Fibroblast of lung (primary cell): ENCODE measurements at places on chromosomes 3 and 15. TPM values are rescaled to one million over a fixed set of nuclear protein-coding genes. Genes with fewer than 3 reads are reported as not detected.
A peak's percentile ranks its signal among the peaks of the same experiment; 100 is the strongest.

The ADCY5 gene
- 0.50 and 0.51 TPM in 2 replicates for total RNA-seq

The VEPH1 gene
- 21.1 and 34.7 TPM in 2 replicates for total RNA-seq

DNA sequence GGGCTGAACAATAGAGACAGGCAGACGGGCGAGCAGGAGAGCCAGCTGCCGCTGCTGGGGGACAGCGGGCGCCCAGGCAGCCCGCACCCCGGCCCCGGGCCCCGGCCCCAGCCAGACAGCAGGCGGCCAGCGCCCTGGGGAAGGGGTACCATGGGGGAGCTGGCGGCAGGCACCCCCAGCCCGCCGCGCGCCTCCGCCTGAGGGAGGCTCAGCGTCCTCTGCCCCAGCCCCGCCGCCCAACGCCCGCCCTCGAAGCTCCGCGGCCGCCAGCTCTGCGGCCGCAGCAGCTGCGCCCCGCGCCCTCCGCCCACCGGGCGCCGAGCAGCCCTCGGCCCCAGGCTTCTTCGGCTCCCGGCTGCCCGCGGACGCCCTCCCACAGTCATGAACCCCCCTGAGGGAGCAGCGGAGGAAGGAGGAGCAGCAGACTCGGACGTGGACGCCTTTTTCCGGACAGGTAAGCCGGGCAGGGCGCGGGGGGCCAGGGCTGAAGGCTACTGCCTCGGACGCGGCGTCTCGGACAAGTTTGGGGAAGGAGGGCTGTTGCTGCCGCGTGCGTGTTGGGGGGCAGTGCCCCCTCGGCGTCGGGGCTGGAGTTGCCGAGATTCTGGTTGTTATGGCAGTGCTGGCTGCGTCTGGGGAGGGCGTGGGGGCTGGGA lies 41.6 kb upstream of the ROPN1 start:
- H3K36me3 ChIP-seq, result no peaks in the 10 kb centered on the region
- H3K27me3 ChIP-seq, result peaks cover 17% of the 10 kb centered on the region
- peaks cover 3% of the 10 kb centered on the region for H3K4me1 ChIP-seq
- DNase-seq, result peak; percentile 12

DNA sequence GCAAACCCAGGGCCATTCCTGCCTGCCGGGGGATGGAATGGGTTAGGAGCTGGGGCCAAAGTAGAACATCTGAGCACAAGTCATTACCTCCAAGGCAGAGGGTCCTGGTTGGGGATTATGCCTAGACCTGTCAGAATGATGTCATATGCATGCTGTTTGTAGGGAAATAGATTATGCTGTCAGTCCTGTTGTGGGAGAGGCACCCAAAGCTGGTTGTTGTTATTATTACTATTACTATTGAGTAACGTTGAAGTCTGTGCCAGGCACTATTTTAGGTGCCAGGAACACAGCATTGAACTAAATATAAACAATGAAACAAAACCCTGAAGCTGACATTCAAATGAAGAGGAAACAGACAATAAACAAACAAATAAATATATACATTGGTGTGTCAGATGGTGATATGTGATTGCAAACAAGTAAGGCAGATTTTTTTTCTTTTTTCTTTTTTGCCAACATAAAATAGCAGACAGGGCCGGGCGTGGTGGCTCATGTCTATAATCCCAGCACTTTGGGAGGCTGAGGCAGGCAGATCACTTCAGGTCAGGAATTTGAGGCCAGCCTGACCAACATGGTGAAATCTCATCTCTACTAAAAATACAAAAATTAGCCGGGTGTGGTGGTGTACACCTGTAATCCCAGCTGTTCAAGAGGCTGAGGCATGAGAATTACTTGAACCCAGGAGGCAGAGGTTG lies 2.0 kb downstream of the P4HTM start:
- H3K4me3 ChIP-seq, result peak overlapping the region; percentile 85
- no peak for DNase-seq
- no peak overlapping the region for H3K27ac ChIP-seq
- no peaks in the 10 kb centered on the region for H3K27me3 ChIP-seq
- H3K4me1 ChIP-seq, result peaks cover 12% of the 10 kb centered on the region
- H3K36me3 ChIP-seq, result peaks cover 2% of the 10 kb centered on the region

The CHCHD4 gene
- total RNA-seq, result 15.9 and 16.3 TPM in 2 replicates

DNA sequence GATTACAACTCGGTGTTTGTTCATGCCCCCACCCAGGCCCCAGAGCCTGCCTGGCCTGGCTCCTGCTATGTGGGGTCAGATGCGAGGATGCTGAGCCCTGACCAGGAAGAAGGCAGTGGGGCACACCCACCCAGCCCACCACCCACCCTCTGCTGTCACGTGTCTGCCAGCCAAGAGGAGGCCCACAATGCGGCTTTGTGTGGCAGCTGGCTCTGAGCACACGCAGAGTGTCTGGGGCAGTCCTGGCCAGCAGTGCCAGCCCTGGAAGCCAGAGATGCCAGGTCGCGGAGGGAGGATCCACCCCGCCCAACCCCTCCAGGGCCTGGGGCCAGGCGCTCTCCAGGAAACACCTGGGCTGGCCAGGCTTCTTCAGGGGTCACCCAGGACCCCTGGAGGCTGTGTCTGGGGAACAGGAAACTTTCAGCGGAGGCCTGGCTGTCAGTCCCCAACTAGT lies 26.4 kb upstream of the KLF13 start:
- H3K36me3 ChIP-seq, result no peaks in the 10 kb centered on the region
- peaks cover 10% of the 10 kb centered on the region for H3K27me3 ChIP-seq
